ENCODE measurements at places on chromosomes 3 and 15.

DNA sequence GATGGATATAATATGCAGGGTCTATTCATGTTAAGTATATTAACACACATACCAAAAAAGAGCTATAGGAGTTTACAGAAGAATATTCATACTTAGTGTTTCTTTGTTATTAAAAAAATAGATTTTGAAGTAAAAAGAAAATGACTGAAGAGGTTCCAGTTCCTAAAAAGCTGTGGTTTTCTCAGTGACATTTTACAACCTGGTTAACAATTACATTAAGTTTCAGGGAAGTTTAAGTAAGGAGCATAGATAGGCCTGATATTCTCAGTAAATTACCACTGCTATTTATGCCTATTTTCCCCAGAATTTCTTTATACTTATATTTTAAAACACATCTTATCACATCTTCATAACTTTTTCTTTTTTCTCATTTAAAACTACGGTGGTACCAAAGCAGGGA lies 43.6 kb upstream of the SPTSSB start:
- DNase-seq, result no peak

DNA sequence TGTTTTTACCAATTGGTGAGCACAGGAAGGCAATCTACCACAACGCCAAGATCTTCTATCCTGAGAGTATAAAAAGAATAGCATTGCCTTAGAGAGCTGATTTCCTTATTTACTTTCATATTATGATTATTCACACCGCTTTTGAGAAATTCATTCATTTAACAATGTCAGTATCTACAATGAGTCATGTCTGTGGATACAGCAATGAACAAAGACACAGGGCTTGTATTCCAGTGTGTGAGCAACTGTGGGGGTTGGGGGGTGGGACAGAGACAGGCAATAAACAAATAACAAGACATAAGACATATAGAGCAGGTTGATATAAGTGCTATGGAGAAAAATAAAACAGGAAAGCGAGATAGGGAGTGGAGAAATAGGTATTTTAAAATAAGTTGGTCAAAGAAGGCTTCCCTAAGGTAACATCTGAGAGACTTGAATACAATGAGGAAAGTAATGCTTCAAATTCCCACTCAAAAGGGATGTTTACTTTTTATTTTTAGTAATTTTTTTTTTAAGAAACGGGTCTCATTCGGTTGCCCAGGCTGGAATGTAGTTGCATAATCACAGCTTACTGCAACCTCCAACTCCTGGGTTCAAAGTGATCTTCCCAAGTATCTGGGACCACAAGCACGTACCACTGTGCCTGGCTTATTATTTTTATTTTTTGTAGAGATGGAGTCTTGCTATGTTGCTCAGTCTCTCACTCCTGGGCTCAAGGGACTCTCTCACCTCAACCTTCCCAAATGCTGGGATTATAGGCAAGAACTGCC lies 45.7 kb downstream of the PGBD4 start:
- no peak for DNase-seq

GRCh38 chr3:134485075-134485717 lies 589 bp downstream of the ANAPC13 start:
- DNase-seq, result no peak

- DNase-seq, result no peak
These were observed 13.2 kb upstream of the GPR160 start for GRCh38 chr3:170024581-170024980.

- DNase-seq, result no peak
These were observed 285.0 kb downstream of the SQOR start for GRCh38 chr15:45919806-45920205.

DNA sequence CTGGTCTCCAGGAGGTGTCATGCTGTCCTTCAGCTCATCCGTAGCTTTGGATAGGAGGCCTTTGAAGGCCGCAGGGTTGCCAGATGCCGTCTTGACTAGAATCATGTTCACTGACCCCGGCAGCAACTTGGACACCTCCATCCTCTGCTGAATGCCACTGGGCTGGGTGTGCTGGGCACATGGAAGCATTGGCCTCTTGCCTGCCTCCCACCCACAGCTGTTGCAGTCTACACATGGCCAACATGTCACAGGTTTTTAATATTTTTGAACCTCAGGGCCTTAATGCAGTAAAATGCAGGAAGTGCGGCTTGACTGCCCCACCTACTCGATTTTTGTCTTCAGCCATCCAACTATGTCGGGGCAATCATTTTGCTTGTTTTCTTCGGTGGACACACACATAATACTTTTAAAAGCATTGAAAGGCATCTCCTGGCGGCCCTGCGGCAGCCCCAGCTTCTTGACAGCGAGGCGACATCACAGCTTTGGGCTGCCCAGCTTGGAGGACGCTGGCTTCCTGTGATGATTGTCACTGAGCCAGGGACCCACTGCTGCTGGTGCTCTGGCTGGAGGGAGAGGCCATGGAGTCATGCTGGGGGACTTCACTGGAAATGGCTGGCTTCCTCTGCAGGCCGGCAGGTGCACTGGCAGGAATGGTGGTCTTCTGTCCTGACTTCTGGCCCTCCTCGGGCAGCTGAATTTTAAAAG lies 31.6 kb upstream of the ACAD9 start:
- no peak for DNase-seq

DNA sequence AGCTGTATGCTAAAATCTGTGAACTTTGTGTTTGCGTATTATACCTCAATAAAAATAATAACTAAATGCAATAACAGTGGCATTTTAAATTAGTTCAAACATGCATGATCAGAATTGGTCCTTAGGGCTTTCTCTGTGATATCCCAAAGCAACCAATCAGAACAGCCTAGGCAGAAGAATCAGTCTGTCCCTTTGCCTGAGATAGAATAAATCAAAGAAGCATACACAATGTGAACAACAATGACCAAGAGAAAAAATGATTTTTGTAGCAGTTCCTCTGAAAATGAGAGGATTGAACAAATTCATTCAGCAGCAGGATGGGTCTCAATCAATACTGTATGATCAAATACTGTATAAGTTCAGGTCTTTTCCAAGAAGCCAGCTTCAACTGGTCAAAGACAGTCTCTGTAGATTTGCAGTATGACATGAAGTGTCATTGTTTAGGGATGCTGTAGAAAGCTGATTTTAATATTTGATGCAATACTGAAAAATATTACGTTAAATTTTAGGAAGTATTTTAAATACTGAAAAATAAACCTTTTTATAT lies 1071.6 kb downstream of the AGBL1 start:
- DNase-seq, result no peak

DNA sequence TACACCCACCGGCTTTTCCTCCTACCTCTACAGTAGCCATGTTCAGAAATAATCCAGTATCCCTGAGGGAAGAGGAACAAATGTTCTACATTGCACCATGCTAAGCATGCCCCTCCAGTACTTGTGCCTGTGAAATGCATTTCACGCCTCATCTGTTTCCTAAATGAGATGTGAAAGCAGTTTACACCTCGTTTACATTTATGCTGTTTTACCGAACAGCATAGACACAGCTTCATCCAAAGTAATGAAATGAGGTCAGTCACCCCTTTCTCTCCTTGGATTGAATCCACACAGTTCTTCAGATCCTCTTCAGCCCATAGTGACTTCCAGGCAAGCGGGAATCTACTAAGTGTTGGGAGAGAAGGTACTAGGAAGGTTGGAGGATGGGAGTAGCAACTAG lies 514.3 kb downstream of the PDCD6IP start:
- no peak for DNase-seq

GRCh38 chr3:148901987-148902791 lies 37.1 kb downstream of the CPA3 start:
- DNase-seq, result no peak
